NCI-H446 (cell line): ENCODE measurements at places on chromosomes 2 and 18.

DNA sequence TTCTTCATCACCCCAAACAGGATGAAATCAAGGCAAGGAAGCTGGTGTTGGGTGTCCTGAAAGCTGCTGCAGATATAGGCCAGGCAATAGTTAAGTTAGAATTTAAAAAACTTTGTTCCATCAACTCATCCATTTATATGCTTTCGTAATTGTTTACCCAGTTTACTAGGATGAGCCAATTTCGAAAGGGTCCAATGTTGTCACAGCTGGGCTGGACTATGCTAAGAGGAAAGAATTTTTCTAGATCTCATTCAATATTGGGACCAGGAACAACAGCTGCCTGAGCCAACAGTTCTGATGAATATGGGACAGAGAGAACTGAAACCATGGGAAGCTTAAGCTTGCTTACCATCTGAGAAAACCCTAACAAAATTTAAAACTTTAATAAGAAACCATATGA lies 21.6 kb upstream of the SP3 start:
- DNase-seq = no peak

GRCh38 chr18:55179425-55179824 lies 220.2 kb upstream of the CCDC68 start:
- no peak for DNase-seq

DNA sequence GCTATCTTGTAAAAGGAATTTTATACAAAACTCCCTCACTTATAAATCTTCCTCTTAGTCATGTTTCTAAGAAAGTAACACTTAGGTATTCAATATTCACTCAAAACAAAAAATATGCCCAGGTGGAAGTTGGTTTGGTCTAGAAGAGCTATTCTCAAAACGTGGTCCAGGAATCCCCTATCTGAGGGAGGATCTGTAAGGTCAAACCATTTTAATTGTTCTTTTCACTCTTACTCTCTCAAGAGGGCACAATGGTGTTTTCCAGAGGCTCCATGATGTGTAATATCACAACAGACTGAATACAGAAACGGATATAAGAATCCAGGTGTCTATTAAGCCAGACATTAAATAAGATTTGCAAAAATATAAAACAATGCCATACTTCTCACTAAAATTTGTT lies 9.9 kb downstream of the MOB1A start:
- no peak for DNase-seq

DNA sequence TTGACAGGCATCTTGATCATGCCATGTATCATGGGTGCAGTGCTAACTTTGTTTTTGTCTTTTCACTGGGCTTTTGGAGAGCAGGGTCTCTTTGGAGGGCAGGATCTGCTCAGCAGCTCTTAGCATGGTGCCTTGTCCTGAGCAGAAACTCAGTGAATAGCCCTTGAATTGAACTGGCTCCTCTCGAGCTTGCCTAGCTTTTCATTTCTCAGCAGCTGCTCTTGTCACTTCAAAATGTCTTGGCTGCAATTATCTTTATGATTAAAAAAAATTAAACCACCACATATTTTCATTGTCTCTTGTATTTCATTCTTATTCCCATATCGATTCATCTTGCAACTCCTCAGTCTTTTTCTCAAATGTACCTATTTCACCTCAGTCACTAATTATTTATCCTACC lies 50.5 kb downstream of the CCDC85A start:
- DNase-seq = no peak

DNA sequence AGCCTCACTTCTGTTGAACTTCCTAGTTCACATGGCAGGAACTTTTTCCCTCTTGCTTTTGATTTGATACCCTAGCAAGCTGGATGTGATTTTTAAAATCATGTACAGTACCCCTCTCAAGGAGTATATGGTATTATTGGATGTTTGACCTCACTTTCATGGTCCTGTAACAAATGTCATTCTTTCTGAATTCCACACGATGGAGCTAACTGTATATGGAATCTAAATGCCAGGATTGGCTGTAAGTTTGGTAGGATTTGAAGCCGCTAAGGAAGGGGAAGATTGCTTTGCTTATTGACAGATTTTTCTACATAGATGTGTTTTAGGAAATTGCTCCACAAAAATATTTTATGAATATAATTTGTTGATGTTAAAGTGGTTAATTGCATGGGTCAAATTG lies 18.3 kb downstream of the MAIP1 start:
- peak; percentile 14 for DNase-seq

GRCh38 chr2:72527424-72527823 lies 298.4 kb downstream of the EXOC6B start:
- DNase-seq = no peak

DNA sequence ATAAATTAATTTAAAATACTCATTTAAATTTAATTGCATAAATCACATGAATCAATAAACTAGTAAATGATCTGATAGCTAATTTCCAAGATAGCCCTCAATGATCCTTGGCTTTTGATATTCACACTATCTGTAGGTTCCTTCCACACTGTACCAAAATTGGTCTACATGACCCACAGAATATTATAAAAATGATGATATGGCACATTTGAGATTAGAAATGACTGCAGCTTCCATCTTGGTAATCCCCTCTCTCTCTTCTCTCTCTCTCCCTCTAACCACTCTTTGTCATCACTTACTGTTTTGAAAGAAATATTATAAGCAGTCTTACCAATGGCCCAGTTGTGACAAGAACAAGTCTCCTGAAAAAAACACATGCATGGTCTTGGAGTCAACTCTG lies 394.8 kb downstream of the LRRTM4 start:
- no peak for DNase-seq

- no peak for DNase-seq
Observed at GRCh38 chr2:237156031-237156856, 70.6 kb downstream of the COPS8 start.

- DNase-seq = no peak
Observed at GRCh38 chr18:55228707-55229106, 269.4 kb upstream of the CCDC68 start.

- DNase-seq = no peak
Observed at GRCh38 chr2:179298666-179299065, 34.0 kb upstream of the SESTD1 start.

- DNase-seq = no peak
Observed at GRCh38 chr2:109138449-109138848, 9.4 kb downstream of the SH3RF3 start.
